ENCODE measurements at places on chromosomes 12 and 14.

GRCh38 chr12:115506822-115507559 lies 770.5 kb downstream of the MED13L start:
- no peaks in the 10 kb centered on the region for H3K27me3 ChIP-seq
- H3K36me3 ChIP-seq = no peaks in the 10 kb centered on the region
- no peak overlapping the region for H3K27ac ChIP-seq
- no peaks in the 10 kb centered on the region for H3K4me1 ChIP-seq
- H3K4me3 ChIP-seq = no peak overlapping the region

- no peak for DNase-seq
- H3K36me3 ChIP-seq = no peaks in the 10 kb centered on the region
- H3K4me3 ChIP-seq = no peak overlapping the region
- no peaks in the 10 kb centered on the region for H3K27me3 ChIP-seq
- H3K27ac ChIP-seq = no peak overlapping the region
Observed at GRCh38 chr14:96189281-96189711, 15.3 kb upstream of the BDKRB2 start.

- H3K4me3 ChIP-seq = no peak overlapping the region
- no peak for DNase-seq
- no peak overlapping the region for H3K27ac ChIP-seq
- H3K4me1 ChIP-seq = no peaks in the 10 kb centered on the region
- peaks cover 12% of the 10 kb centered on the region for H3K36me3 ChIP-seq
- H3K27me3 ChIP-seq = no peaks in the 10 kb centered on the region
Observed at GRCh38 chr14:31449136-31449535, 8.2 kb downstream of the DTD2 start.

GRCh38 chr12:83664650-83665049 lies 977.9 kb downstream of the TMTC2 start:
- no peak for DNase-seq
- H3K4me3 ChIP-seq = no peak overlapping the region
- no peak overlapping the region for H3K27ac ChIP-seq
- H3K4me1 ChIP-seq = no peaks in the 10 kb centered on the region

GRCh38 chr12:116773276-116773731 lies 35.2 kb downstream of the RNFT2 start:
- H3K27me3 ChIP-seq = no peaks in the 10 kb centered on the region
- no peaks in the 10 kb centered on the region for H3K4me1 ChIP-seq
- no peak overlapping the region for H3K4me3 ChIP-seq
- no peaks in the 10 kb centered on the region for H3K36me3 ChIP-seq

- DNase-seq = no peak
- no peak overlapping the region for H3K27ac ChIP-seq
- H3K27me3 ChIP-seq = no peaks in the 10 kb centered on the region
- no peak overlapping the region for H3K4me3 ChIP-seq
Observed at GRCh38 chr12:130017591-130018449, 114.0 kb upstream of the TMEM132D start.

- no peaks in the 10 kb centered on the region for H3K27me3 ChIP-seq
- no peak for DNase-seq
- no peaks in the 10 kb centered on the region for H3K36me3 ChIP-seq
- H3K27ac ChIP-seq = no peak overlapping the region
- no peak overlapping the region for H3K4me3 ChIP-seq
- no peaks in the 10 kb centered on the region for H3K4me1 ChIP-seq
Observed at GRCh38 chr12:13152281-13152680, 44.2 kb upstream of the EMP1 start.

GRCh38 chr14:104783484-104784217 lies 11.9 kb downstream of the AKT1 start:
- H3K4me1 ChIP-seq = peaks cover 2% of the 10 kb centered on the region
- DNase-seq = peak; percentile 79
- no peak overlapping the region for H3K27ac ChIP-seq
- no peaks in the 10 kb centered on the region for H3K36me3 ChIP-seq

DNA sequence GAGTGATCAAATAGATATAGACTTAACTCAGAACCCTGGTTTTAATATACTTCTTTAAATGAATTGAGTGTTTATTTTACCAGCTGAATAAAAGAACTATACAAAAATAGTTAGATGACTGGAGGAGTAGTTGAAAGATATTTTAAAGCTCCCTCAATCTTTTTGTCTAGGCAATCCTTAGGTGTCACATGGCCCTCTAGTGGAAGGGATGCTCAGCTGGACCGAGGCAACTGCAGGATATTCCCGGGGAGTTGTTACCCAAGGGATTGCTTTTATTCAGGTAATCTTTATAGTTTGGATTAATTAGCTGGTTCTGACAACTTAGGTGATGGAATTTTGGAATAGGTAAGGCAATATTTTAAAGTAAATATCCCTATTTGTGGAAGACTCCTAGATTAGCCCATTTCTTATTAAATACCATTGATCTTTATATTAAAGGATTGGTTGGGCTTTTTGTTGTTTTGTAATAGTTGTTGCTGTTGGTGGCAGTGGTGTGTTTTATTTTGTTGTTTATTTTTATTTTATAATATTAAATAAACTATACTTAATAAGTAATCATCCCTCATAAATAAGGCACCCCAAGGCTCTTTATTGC lies 57.1 kb downstream of the ZDHHC17 start:
- DNase-seq = no peak
- no peaks in the 10 kb centered on the region for H3K4me1 ChIP-seq
- no peak overlapping the region for H3K4me3 ChIP-seq
- H3K27ac ChIP-seq = no peak overlapping the region

- DNase-seq = no peak
- H3K27ac ChIP-seq = no peak overlapping the region
- H3K4me1 ChIP-seq = no peaks in the 10 kb centered on the region
- H3K4me3 ChIP-seq = no peak overlapping the region
- no peaks in the 10 kb centered on the region for H3K36me3 ChIP-seq
Observed at GRCh38 chr14:37678916-37679315, 83.5 kb downstream of the TTC6 start.

DNA sequence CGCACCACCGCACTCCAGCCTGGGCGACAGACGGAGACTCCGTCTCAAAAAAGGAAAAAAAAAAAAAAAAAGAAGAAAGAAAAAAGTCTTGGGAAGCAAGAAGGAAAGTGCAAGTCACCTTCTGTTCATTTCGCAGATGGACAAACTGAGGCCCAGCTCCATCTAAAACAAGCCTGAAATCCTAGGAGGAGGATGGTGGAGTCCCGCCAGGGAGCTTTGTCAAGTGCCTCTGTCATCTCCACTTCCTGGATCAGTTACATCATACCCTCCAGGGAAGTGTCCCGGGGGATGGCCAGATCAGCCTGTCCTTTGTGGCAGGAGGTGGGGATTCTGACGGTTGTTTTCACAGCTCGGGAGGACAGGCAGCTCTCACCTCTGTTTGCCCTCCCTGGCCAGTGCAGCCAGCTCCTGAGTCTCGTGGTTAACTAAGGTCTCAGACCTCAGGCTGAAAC lies 8.7 kb upstream of the SDSL start:
- H3K27ac ChIP-seq = no peak overlapping the region
- DNase-seq = no peak
- H3K36me3 ChIP-seq = no peaks in the 10 kb centered on the region
- peaks cover 2% of the 10 kb centered on the region for H3K4me1 ChIP-seq
- H3K27me3 ChIP-seq = no peaks in the 10 kb centered on the region
- H3K4me3 ChIP-seq = no peak overlapping the region

- H3K27me3 ChIP-seq = no peaks in the 10 kb centered on the region
- no peaks in the 10 kb centered on the region for H3K36me3 ChIP-seq
- H3K4me1 ChIP-seq = no peaks in the 10 kb centered on the region
- DNase-seq = no peak
- H3K27ac ChIP-seq = no peak overlapping the region
Observed at GRCh38 chr12:46160101-46160980, 108.5 kb downstream of the SLC38A1 start.

DNA sequence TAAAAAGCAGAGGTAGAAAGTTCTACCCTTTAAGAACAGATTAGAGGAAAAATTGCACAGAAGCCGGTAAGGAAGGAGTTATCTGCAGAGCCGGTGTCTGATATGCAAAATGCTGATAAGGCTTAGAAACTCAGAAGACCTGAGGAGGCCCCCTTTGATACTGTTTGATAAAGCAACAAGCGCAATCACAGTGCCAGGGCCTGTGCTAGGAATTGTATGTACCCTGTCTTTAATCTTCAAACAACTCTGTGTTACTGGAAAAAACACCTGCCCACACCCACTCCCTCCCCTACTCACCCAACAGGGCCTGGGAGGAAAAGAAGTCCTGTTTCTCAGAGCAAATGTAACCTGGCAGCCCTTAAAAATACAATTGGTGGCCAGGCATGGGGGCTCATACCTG lies 112.7 kb upstream of the FUT8 start:
- no peaks in the 10 kb centered on the region for H3K36me3 ChIP-seq
- H3K27me3 ChIP-seq = no peaks in the 10 kb centered on the region
- DNase-seq = peak; percentile 49

DNA sequence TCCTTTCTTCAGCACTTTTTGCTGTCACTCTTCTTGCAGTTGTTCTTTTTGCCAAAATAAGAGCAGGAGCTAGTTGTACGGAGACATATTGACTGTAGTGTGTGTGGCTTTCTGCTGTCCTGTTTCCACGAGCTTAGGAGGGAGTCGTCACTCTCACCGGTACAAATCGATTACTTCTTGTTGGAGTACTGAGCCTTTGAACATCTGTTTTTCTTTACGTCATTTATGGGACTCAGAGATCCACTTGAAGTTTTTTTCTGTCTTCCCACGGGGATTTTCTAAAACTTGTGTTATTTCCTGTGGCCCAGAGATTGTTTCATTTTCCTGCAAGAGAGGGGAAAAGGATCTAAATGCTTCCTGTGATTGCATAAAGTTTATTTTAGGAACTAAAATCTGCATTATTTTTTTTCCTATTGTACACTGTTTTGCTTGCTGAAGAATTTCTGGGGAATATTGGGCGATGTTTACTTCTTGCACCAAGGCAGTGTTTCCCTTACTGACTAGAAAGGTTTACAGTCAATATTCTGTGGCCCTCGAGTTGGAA lies 199.8 kb upstream of the ARHGAP5 start:
- H3K4me3 ChIP-seq = no peak overlapping the region
- H3K4me1 ChIP-seq = no peaks in the 10 kb centered on the region
- no peak overlapping the region for H3K27ac ChIP-seq
- H3K27me3 ChIP-seq = no peaks in the 10 kb centered on the region

GRCh38 chr14:38989922-38990546 lies 113.0 kb downstream of the SEC23A start:
- no peak overlapping the region for H3K27ac ChIP-seq
- H3K4me3 ChIP-seq = no peak overlapping the region
- no peaks in the 10 kb centered on the region for H3K36me3 ChIP-seq
- no peaks in the 10 kb centered on the region for H3K27me3 ChIP-seq
- no peaks in the 10 kb centered on the region for H3K4me1 ChIP-seq
- DNase-seq = no peak

- no peak overlapping the region for H3K27ac ChIP-seq
- H3K4me1 ChIP-seq = no peaks in the 10 kb centered on the region
- H3K27me3 ChIP-seq = no peaks in the 10 kb centered on the region
- DNase-seq = no peak
Observed at GRCh38 chr12:108430245-108430644, 84.8 kb upstream of the FICD start.

GRCh38 chr14:24921903-24922302 lies 128.0 kb downstream of the STXBP6 start:
- DNase-seq = no peak
- no peak overlapping the region for H3K4me3 ChIP-seq
- H3K36me3 ChIP-seq = no peaks in the 10 kb centered on the region

DNA sequence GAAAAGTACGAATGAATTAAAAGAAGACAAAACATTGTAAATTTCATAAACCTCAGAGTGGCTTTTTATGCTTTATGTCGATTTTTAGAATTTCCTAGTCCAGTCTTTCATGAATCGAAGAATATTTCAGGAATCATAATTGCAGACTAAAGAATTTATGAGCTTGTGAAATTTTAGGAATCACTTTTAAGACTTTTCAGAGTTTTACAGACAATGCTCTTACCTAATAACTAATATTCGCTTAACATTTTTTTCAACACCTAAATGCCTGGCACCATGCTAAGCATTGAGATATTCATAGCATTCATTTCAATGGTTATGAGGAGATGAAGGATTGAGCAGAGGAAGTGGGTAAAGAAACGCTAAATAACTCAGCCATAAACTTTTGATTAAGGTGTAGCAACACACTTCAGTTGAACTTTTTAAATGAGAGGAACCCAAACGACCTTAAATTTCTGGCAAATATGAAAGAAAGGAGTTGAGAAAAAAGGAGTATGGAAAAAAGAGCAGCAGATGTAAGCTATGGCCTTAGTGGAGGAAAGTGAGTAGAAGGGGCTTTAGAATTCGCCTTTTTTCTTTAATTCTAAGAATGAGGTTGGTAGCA lies 739 bp upstream of the USP44 start:
- DNase-seq = no peak
- H3K4me3 ChIP-seq = no peak overlapping the region

DNA sequence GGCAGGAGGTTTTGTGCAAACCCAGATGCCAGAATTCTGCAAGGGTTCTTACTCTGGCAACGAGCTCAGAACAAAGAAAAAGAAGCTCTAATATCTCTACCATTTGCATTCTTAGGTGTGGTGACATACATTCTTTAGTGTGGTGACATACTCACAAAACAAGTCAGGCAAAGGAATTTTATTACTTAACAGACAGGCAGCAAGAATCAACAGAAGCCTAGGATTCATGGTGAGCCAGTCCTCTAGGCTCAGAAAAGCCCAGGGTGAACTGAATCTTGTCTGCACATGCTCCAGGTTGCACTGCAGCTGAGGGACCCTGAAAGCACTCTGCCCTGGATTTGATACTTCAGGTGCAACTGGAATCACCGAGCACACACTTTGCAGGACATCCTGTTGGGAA lies 122.4 kb upstream of the PTPRQ start:
- H3K27ac ChIP-seq = no peak overlapping the region
- no peak overlapping the region for H3K4me3 ChIP-seq
- H3K4me1 ChIP-seq = no peaks in the 10 kb centered on the region
- no peaks in the 10 kb centered on the region for H3K36me3 ChIP-seq
- no peaks in the 10 kb centered on the region for H3K27me3 ChIP-seq

GRCh38 chr14:32841698-32842097 lies 97.0 kb upstream of the NPAS3 start:
- no peaks in the 10 kb centered on the region for H3K4me1 ChIP-seq
- no peak overlapping the region for H3K4me3 ChIP-seq
- no peaks in the 10 kb centered on the region for H3K27me3 ChIP-seq
- no peaks in the 10 kb centered on the region for H3K36me3 ChIP-seq
- DNase-seq = no peak
- no peak overlapping the region for H3K27ac ChIP-seq

GRCh38 chr12:48856379-48856778 lies 4.4 kb upstream of the DDX23 start:
- DNase-seq = no peak
- H3K4me3 ChIP-seq = no peak overlapping the region
- H3K27me3 ChIP-seq = no peaks in the 10 kb centered on the region
- peaks cover 5% of the 10 kb centered on the region for H3K4me1 ChIP-seq

Data from pancreas (tissue), 10 donors.